Activated CD8-positive, alpha-beta T cell treated with anti-CD3 and anti-CD28 coated beads for 36 hours (primary cell): ENCODE measurements at places on chromosomes 4 and X.
A peak's percentile ranks its signal among the peaks of the same experiment; 100 is the strongest.

DNA sequence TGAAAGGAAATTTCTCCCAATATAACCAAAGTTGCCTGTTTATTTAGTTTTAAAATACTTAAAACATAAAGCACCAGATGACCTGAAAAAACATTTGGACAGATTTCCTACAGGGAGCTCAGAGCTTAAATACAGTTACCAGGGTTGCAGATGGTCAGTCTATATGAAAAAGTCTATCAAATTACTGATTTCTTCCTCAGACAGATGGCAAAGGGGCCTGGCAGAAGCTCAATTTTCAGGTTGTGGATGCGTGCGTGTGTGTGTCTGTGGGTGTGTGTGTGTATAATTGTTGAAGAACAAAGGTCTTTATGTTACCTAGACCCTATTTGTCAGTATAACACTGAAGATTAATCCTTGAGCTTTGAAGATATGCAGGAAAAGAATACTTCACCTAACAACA lies 169.4 kb downstream of the MAD2L1 start:
- no peak for DNase-seq

DNA sequence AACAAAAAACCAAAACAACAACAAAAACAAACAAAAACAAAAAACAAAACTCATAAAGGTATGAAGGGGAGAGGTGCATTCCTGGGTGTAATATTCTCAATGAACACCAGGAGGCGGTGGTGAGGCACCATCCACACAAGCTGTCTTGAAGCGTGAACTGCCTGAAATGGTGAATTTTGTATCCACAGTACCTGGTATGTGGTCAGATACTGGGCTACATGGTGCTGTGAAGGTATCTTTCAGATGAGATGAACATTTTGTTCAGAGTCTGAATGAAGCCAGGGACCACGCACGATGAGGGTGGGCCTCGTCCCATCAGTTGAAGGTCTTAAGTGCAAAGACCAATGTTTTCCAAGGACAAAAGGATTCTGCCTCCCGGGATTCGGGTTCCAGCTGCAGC lies 58.5 kb downstream of the ASMT start:
- DNase-seq, result peak; percentile 59

DNA sequence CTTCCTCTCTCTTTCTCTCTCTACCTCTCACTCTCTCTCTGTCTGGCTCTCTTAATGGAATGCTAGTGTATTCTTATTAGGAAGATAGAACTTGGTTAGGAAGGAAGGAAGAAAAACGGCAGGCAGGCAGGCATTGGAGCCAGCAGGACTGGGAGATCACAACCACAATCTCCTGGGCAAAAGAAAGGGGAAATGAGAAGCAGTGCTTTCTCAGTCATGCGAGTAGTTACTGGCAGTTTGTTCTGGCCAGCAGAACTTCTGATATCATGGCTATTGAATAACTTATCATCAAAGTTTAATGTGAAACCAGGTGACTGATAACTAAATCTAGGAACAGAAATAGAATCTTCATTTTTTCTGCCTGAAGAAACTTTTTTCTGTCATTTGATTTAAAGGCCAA lies 60.9 kb upstream of the PAGE1 start:
- no peak for DNase-seq

GRCh38 chr4:174216799-174217272 lies 66.6 kb downstream of the FBXO8 start:
- DNase-seq, result no peak

GRCh38 chr4:137641544-137641943 lies 109.2 kb upstream of the PCDH18 start:
- DNase-seq, result no peak

- DNase-seq, result no peak
Observed at GRCh38 chr4:111849746-111850284, 295.4 kb upstream of the FAM241A start.

DNA sequence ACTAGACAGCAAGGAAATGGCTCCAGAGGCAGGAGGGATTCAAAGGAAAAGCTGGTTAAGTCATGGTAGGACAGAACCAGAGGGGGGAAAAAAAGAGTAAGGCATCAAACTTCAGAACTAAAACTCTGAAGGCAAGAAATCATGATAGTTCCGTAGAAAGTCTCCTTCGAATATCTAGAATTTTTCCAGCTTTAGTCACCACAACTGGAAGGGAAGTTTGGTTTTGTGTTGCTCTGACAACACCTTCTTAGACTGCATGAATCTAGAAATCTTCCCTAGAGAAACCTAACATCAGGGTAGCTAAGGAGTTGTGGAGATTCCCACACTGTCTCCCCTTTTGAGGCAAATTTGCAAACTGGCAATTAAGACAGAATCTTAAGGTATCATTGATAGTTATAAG lies 33.7 kb downstream of the AMMECR1 start:
- DNase-seq, result no peak

- no peak for DNase-seq
Observed at GRCh38 chr4:181611033-181611711, 632.0 kb upstream of the TENM3 start.

DNA sequence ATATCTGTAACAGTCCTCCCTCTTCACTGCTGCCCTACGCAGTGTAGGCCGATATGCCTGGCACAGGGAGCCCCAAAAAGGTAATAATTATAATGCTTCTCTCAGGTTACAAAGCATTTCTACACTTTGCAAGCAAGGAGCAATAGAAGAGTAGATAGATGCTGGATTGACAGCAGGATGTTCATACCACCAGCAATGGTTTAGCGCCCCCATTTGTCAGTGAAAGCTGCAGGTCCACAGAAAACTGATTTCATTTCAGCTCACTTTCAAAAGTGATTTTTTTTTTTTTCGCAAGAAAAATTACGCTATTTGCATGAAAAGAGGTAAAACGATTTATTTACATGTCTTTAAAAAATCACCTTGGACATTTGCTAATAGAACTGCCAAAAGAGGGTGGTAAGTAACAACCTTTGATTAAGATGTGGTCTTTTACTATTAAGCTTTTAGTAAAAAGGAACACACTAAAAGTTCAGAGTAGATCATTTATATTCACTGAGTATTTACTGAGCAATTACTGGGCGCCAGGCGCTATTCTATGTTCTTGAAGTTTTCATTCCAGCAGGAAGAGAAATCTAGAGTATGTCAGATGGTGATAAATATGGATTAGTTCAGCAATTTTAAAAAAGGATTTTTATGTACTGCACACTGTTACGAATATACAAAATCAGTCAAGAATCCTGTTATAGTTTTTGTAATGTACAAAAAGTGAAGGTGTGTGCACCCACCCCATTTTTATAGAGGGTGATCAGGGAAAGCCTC lies 34.4 kb downstream of the HPF1 start:
- DNase-seq, result peak; percentile 16

DNA sequence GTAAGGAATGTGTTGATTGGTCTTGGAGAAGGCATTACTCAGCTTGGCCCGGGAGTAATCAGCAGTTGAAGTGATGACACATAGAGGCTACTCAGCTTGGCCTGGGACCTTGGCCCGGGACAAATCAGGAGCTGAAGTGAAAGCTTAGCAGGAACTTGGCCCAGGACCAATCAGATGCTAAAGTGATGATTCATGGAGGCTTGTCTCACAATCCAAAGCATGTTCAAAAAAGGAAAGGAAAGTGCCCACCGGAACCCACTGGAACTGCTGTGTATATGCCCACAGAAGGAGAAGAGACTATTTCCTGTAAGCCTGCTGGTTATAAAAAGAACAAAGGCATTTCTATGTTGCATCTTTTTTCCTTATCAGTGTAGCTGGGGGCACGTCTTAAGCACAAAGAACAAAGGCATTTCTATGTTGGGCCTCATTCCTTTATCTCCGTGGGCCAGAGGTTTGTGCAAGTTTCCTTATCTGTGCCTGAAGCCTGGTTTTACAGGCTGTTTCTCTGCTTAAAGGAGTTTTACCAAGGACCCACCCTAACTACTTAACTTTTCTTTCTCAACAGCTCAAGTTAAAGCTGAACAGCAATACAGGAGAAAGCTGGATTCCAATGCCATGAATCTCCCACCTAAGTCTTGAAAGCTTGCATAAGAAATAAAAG lies 1176.7 kb downstream of the NLGN4X start:
- DNase-seq, result no peak

- DNase-seq, result no peak
Observed at GRCh38 chrX:69226459-69227158, 61.4 kb upstream of the PJA1 start.

- no peak for DNase-seq
Observed at GRCh38 chr4:89617317-89617716, 219.6 kb downstream of the SNCA start.

DNA sequence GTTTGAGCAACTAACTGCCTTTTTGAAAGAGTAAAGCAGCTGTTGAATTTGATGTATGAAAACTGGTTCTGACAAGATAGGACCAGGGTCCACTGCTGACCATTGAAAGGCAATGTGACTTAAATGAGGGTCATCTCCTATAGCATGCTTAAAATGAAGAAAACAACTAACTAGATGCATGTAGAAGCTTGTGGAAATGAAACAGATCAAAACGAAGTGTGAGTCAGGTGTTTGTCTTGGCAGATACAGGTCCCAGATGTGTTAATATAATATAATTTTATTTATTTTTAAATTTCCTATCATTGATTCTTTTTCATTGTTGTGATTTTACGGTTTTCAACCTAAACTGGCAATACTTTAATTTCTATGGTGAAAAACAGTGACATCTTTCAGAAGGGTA lies 83.6 kb downstream of the ATOH1 start:
- no peak for DNase-seq

DNA sequence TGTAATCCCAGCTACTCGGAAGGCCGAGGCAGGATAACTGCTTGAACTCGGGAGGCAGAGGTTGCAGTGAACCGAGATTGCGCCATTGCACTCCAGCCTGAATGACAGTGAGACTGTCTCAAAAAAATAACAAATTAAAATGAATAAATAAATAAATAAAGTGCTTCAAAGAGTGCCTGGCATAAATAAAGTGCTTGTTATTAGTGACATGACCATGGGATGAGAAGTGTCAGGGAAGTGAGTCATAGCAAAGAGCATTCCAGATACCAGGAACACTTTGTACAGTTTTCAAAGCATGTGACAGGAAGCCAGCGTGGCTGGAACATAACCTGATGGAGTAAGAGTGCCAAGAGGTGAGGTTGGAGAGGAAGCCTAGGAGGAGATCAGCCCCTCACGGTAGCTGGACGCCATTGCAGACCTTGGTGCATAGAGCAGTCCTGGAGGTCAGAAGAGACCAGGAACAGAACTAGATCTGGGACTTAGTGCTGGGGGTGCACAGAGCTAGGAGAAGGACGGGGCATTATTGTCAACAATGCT lies 6.0 kb upstream of the WDR13 start:
- DNase-seq, result no peak

DNA sequence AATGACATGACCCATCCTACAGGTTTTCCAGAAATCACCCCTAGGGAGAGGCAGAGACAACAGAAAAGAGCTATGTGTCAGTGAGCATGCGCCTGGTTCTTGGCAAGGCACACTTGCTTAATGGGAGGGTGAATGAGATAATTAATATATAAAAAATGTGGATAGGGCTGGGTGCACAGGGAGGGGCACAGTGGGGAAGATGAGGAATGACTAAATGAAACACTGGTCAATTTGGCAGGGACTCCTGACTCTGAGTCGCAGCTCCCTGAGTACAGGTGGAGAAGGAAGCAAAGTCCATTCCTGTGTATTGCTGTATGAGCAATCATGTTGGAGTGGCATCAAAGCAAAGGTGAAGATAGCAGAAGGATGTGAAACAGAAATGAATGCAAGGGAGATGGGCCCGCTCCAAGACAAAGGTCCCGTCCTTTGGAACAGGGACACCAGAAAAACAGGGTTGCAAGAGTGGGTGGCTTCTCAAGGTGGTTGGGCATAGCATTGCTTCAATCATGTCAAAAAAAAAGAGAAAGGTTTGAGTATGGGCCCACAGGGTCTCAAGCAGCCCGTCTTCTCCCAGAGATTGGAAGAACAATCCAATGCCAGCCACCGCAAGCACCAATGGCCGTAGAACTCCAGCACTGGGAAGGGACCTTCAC lies 278.4 kb upstream of the AGTR2 start:
- DNase-seq, result no peak

GRCh38 chr4:153318696-153319320 lies 25.7 kb upstream of the MND1 start:
- peak; percentile 43 for DNase-seq

DNA sequence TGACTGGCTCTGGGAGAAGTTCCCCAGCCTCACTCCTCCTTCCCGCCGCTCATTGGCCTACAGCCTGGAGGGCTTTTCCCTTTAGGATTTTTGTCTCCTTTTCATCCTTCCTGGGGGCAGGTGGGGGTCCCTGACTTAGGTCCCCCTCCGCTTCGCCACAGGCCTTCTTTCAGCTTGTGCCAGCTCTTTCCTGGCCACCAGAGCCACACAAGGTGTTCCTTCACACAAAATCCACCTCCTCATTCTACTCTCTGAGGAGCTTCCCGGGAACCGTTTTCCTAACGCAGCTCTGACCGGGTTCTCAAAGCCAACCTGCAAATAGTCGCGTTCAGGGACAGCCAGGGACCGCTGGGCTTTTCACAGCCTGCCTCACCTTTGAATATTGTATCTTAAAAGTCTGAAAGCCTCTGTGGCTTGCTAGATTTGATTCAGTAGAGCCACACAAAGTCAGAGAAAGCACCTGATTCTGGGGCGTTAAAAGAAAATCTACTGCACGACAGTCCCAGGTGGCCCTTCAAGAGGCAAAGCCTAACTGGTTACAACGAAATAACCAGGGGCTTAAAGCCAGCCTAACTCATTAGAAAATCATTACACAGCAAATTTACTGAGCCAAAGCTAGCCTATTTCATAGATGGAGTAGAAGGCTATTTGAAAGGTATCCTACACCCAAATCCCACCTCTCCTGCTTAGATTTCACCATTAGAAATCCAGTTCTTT lies 731 bp upstream of the GPC3 start:
- no peak for DNase-seq

DNA sequence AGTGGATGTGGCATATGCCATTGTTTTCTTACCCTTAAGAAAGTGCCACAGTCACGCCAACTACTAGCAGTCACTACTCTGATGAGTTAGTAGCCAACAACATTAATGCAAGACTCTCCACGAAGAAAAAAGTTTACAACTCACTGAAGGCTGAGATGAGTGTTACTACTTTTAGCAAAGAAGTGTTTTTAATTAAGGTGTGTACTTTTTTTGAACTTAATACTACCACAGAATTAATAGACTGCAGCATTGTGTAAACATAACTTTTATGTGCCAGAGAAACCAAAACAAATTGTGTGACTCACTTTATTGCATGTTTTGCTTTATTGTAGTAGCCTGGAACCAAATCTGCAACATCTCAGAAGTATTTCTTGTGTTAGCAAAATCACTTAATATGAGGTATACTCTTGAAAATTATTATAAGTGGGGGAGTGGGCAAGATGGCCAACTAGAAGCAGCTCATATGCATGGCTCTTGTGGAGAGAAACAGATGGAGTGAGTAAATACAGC lies 2.2 kb upstream of the UGT2B4 start:
- DNase-seq, result no peak

DNA sequence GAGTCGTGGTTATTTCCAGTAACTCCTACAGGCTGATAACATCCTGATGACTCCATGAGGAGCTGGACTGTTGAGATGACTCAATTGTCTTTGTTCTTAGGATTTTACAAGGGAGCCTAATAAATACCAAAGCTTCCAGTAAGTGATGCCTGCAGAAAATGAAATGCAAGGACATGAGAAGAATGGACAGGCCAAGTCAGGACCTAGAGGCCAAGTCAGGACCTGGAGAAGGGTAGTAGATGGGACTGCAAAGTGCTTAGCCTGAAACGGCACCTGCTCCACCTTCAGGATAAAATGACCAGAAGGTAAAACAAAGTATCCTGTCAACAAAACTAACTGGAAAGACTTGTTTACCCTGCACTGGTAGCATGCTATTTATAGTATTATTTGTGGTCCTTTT lies 6.4 kb upstream of the SLC10A6 start:
- DNase-seq, result no peak
